SJSA1 (cell line): ENCODE measurements at places on chromosomes 12 and 14.
A peak's percentile ranks its signal among the peaks of the same experiment; 100 is the strongest.

DNA sequence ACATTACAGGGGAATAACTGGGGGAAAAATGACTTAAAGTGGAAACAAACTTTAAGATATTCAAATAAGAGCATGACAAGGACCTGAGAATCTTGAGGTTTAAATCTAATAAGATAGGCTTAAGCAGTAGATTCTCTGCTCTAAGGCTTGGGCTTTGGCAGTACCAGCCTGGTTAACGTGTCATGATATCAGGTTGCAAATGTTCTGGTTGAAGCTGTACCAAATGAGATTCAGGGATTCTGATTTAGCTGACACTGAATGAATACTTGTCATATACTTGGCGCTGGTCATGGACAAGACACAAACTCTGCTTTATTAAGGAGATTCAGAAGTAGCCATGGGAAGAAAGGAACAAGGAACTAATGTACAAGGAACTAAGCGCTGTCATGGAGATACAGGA is 6.1 kb downstream of the TCP11L2 start:
- no peak for DNase-seq

- DNase-seq = no peak
Observed at GRCh38 chr14:93480867-93481266, 50.1 kb downstream of the UNC79 start.

DNA sequence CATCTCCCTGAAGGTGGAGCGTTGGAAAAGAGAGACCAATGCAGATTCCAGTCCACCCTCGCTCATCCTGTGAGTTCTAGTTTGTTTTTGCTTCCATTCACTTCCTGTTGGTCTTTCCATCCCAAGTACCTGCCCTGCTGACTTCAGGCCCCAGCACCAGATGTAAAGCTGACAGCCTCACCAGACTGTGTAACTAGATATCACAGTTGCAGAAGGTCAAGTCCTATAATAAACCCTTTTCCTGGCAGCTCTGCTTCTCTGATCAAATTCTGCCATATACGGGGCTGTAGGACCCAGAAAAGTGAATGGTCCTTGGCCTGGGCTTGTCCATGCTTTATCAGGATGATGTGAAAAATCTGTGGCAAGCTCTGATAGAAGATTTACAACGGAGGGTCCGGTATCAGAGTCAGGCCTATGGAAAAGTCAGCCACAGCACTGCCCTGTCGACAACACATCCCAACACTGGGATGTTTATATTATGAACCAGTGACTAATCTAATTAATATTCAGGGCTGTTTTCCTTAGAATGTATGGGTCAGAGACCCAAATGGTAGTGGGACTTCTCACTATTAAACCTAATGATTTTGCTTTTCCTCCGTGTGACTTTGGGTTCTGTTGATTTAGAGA is 42.1 kb downstream of the CCDC175 start:
- no peak for DNase-seq

DNA sequence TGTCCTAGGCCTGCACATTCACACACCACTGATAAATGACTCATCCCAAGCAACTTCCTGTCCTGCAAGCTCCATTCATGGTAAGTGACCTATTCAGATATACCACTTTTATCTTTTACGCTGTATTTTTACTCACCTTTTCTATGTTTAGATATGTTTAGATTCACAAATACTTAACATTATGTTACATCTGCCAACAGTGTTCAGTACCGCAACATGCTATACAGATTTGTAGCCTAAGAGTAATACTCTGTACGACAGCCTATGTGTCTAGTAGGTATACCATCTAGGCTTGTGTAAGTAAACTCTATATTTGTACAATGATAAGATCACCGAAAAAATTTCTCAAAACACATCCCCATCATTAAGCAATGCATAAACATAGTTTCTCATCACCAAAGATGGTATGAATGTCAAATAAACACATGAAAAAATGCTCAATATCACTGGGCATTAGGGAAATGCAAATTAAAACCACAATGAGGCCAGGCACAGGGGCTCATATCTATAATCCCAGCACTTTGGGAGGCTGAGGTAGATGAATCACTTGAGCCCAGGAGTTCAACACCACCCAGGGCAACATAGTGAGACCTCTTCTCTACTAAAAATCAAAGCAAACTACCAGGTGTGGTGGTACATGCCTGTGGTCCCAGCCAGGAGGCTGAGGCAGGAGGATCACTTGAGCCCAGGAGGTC is 20.7 kb downstream of the ATXN2 start:
- peak; percentile 100 for DNase-seq

DNA sequence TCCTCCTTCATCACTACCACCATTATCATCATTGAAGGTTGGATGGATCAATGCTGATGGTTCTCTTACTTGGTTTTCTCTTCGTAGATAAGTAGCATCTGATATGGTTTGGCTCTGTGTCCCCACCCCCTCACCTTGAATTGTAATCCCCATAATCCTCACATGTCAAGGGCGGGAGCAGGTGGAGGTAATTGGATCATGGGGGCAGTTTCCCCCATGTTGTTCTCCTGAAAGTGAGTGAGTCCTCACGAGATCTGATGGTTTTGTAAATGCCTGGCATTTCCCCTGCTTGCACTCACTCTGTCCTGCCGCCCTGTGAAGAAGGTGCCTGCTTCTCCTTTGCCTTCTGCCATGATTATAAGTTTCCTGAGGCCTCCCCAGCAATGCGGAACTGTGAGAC is 172.4 kb upstream of the PWP1 start:
- DNase-seq = no peak

GRCh38 chr12:14957551-14958168 is 3.7 kb downstream of the ARHGDIB start:
- no peak for DNase-seq

DNA sequence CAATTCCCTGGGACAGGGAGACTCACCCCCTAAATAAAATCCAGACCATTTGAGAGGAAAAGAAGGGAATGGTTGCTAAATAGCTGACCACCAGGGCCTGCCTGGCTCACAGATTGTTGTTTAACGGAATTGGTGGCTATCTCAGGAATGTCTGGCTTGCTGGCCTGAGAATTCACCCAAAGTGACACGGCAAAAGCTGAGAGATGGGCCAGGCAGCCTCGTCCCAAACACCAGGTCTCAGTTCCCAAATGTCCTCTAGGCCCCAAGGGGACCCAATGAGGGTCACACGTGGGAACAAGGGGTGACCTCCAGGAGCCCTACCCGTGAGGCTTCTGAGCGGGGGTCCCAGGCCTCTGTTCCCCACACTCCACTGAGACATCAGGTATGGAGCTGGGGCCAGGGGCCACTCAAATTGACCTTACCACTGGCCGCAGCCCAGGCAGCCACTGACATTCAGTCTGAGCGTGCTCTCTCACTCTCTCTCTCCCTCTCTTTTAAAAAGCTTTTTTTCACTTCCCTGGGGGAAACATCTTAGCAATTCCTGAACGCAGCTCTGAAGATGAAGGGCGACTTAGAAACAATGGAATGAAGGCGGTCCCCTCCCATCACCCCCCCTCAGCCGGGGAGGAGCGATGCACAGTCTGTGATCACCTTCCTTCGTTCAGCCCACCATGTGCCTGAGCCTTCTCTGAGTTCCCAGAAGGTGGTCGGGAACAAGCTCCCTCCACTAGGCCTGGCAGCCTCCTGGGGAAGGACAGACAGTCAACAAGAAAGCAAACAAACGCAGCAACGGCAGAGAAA is 131.2 kb downstream of the SCARB1 start:
- peak; percentile 75 for DNase-seq

- DNase-seq = no peak
Observed at GRCh38 chr12:793711-794110, 41.3 kb downstream of the WNK1 start.

- no peak for DNase-seq
Observed at GRCh38 chr14:69333791-69334337, 64.2 kb downstream of the ERH start.

DNA sequence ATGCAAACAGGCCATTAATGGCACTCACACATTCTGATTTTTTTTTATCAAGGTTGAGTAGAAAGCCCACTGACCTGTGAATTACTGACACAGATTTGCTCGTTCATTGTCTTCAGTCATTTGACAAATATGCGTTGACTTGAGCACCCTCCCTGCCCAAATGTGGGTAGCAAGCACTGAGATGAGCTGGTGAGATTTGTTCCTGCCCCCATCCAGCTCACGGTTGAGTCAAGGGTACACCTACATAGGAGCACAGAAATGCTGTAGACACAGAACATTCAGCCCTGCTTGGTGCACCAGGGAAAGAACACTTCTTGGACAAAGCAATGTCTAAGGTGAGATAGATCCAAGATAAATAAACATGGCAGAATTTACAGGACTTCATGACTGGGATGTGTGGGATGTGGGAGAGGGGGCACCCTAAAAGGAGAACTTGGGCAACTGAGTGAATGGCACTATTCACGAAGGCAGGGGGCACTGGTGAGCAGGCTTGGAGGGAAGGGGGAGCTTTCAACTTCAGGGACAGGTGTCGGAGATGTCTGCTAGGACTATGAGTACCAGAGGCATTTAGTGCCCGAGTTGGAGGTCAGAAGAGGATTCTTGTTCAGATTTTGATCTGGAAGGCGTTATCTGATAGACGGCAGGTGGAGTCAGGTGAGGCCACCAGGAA is 213.4 kb downstream of the VRK1 start:
- DNase-seq = no peak
